ENCODE measurements at places on chromosomes 5 and 9.

- DNase-seq: no peak
Measured at GRCh38 chr5:163773226-163773625, 267.8 kb downstream of the MAT2B start.

GRCh38 chr5:12023614-12024241 lies 119.5 kb upstream of the CTNND2 start:
- DNase-seq: no peak

DNA sequence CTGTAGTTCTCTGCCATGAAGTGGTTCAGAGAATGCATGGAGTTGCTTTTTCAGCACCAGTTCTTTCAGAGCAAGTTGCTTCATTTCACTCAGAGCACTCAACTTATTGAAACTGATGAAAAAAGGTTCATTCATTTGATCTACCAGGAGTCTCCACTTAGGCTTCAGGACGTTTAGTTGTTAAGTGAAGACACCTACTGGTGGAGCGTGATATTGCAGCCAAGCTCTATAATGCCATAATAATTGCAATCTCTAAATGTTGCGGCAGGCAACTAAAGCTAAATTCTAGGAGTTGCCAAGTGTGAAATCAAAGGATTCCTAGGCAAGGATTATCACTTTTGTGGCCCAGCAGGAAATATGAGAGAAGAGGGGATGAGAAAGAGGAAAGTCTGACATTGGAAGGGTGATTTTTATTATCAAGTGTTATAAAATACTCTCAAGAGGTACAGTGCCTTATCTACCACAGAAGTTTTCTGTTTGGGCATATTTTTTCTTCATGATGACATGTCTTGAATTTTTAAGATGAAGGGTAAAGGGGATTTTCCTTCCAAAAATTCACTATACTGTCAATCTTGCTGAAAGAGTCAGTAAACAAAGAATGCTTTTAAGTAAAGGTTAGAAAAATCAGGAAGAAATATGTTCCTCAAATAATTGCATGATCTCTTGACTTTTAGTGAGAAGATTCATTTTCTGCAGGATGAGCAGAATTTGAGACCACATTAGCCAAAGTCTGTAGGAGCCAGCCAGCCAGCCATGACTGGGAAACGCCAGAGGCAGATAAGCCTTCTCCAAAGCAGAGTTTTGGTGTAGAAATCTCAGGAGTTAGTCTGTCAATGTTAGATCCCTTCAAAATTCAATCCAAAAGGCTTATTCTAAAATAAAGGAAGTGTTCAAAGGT lies 83.4 kb downstream of the SH3PXD2B start:
- DNase-seq: no peak

GRCh38 chr5:98109561-98110006 lies 663.9 kb upstream of the RGMB start:
- no peak for DNase-seq

GRCh38 chr9:134536101-134536900 lies 105.3 kb upstream of the COL5A1 start:
- DNase-seq: no peak

DNA sequence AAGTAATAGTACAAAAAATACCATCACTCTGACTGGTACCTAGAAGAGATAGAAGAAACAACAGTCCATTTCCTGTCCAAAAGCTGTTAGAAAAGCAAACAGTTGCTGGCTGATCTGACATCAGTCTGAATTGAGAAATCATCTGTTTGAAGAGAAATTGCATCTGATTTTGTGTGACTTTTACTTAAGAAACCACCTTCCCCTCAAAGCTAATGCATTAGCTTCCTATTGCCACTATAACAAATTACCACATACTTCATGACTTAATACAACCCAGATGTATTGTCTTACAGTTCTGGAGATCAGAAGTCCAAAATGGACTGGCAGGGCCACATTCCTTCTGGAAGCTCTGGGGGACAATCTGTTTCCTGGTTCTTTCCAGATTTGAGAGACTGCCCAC lies 385.9 kb upstream of the TLE4 start:
- no peak for DNase-seq

GRCh38 chr9:35844628-35845270 lies 15.7 kb downstream of the TMEM8B start:
- DNase-seq: peak; percentile 12

DNA sequence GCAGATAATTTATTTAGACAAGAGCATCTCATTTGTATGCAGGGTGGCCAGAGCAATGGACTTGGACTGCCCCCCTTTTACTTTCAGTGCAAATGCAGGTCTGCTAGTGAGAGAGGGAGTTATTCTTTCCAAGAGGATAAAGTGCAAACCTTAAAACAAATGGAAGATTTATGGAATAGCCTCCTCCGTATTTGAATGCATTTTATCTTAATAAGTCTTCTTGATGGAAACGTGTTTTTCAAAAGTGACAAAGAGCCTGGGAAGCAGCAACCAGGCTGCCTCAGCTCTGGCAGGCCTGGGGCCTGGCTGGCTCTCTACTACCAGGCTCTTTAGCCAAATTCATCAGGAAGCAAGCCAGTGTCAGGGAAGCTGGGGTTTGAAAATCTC lies 6.8 kb downstream of the NR2F1 start:
- no peak for DNase-seq

DNA sequence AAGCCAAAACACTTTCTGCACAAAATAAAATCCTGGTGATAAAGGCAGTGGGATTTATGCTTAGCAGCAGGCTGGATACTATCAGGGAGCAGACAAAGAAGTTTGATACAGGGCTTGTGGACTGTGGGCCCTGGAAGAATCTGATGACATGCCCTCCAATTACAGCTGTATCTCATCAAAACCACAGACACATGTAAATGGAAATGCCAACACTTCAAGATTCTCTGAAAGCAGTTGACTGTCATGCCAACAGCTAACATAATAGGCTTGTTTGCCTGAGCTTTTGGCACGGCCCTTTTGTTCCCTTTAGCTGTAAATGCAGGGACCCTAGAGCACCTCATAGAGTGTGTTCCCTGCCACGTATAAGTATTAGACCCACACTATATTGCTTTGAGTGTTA lies 114.4 kb downstream of the STK32A start:
- no peak for DNase-seq

GRCh38 chr5:39169081-39169480 lies 50.3 kb downstream of the FYB1 start:
- DNase-seq: no peak

DNA sequence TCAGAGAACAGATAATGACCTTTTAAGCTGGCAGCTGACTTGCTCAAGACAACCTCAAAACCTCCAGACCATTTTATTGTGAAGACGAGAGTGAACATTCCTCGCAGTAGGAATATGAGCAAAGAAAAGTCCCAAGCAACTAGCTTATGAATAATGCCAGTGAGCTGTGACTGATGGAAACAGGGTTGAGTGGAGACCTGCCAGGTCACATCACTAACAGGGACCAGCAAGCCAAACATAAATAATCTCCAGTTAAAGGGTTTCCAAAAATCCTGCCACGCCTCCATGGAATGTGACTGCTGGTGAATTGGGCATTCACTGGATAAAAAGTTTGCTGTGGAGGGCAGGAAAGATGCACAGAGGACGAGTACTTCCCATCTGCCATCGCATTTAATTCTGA lies 185.4 kb downstream of the CRB2 start:
- DNase-seq: no peak

GRCh38 chr5:157449011-157449723 lies 10.8 kb upstream of the NIPAL4 start:
- no peak for DNase-seq

DNA sequence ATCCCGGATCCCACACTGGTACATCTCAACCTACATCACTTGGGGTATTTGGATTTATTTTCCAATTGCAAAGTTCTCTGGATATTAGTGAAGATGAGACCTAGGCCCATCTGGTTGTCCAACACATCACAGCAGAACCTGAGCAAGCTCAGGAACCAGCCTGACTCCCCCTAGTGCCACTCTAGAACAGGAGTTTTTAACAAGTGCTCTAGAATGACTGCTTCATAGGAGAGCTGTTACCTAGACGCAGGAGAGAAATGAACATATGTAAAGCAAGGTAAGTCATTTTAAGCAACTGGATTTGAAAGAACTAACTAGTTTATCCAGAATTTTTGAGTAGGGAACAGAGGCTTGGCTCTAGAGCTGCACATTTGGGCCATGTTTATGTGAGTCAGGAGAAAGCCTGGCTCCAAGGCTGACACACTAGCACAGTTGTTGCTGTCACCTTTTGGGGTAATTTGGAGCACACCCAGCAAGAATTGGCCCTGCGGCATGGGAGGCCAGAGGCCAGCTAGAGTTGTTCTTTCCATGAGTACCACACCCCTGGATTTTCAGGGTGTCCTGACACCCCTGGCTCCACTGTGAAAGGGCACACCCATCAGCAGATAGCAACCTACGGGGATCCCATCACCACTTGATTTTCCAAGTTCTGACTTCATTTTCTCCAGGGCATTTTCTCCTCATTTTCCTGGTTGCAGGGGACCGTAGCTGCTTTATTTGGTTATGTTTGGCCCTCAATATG lies 110.9 kb upstream of the LPAR1 start:
- DNase-seq: no peak

DNA sequence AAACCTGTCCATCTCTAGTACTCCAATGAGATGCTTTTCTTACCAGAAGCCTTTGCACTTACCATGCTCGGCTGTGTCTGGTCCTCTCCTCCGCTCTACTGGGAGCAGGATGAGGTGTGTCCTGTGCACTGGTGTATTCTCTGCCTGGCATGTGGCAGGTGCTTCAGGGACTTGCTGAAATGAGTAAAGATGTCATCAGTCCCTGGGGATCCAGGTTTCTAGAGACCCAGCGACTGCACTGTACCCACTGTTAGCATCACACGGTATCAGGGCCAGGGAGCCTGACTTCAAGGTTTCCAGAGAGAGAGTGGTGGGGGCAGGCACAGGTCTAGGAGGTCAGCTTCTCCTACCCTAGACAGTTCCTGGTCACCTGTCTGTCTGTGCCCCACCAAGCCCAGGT lies 10.5 kb downstream of the PTTG1 start:
- no peak for DNase-seq

DNA sequence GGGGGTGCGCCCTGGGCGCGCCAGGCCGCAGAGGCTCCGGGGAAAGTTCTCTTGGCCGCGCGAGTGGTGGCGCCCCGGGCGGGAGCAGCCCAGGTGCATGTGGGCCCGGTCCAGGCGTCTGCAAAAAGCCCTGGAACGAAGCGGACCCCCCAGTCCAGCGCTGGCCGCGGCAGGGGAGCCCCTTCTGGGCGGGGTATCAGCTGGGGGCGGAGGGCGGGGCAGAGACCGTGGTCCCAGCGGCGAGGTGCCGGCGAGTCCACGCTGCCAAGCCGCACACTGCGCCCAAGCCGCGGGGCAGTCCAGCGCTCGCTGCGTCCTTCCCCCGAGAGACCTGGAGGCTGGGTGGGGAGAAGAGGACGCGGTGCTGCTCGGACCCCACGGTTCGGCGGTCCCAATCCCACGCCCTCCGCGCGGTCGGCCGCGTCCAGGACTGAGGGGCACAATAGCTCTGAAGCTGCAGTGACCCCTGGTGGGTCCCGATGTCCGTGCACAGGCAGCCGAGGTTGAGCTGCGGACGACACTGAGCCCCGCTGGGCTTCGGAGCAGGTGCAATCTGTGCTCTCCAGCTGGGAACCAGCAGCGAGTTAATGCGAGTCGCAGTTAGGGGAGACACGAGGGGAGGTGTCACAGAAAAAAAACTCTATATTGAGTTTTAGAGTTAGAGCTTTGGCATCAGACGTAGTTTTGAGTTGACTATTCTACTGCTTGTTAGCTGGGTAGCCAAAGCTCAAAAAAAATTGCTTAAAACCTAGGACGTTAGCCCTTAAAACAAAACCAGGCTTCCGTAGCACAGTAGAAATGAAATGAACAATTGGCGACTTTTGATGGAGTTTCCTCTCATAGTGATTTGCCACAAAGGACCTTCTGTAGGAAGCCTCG lies 1.1 kb upstream of the EPB41L4A start:
- no peak for DNase-seq

GRCh38 chr5:125327676-125328075 lies 581.2 kb upstream of the ZNF608 start:
- DNase-seq: no peak

GRCh38 chr5:178350361-178351220 lies 118.0 kb upstream of the PHYKPL start:
- no peak for DNase-seq

GRCh38 chr5:31987985-31988710 lies 186.0 kb downstream of the GOLPH3 start:
- DNase-seq: no peak

DNA sequence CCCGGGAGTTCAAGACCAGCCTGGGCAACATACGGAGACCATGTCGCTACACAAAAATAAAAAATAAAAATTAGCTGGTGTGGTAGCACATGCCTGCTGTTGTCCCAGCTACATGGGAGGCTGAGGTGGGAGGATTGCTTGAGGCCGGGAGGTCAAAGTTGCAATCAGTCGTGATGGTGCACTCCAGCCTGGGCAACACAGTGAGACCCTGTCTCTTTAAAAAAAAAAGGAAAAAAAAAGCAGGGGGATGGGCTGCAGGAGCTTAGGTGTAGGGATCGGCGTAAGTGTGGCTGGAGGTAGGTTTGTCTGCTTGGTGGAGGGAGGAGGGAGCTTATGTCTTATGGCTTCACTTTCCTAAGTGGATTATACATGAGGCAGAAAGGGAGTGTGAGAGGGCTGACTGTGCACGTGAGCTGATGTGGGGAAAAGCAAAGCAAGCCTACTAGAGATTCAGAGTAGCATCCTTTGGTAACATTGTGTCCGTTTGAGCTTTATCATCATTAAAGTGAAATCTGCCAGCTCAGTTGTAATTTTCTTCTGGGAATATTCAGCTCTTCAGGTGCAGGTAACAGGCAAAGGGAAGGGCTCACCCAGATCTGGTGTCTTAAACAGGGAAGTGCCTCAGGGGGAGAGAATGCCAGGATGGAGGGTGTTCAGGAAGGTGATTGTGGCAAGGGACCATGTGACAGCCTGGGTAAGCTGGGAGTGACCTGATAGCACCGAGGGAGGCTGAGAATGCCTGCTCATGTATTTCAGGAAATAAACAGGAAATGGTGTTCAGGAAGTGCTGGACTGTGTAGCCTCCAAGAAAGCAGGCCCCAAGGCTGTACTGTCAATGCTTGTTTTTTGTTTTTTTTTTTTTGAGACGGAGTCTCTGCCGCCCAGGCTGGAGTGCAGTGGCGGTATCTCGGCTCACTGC lies 17.6 kb upstream of the SETX start:
- no peak for DNase-seq

- no peak for DNase-seq
Measured at GRCh38 chr5:112479418-112479817, 60.3 kb upstream of the EPB41L4A start.

GRCh38 chr9:106769331-106769730 lies 93.6 kb upstream of the ZNF462 start:
- no peak for DNase-seq

DNA sequence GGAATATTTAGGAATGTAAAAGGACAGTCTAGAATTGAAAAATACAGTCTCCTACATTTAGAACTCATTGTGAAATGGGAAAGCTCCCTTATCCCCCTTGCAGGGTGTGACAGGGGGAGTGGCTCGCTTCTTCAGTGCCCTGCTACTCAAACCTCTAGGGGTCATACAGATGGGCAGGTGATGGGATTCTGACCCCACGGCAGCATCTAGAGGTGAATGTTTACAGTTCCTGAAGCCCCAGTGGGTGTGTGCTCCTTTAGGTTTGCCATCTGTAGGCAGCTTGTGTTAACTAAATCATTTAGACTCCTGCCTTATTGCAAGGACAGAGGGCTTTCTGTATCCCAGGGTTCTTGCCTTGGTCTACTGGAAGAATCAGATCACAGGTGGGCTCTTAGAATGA lies 271.0 kb upstream of the MPDZ start:
- no peak for DNase-seq

All from T-helper 9 cell (primary cell).